NCI-H1436 treated with DMSO at 0.1 percent for 48 hours (cell line): ENCODE measurements at places on chromosomes 12 and 14.

DNA sequence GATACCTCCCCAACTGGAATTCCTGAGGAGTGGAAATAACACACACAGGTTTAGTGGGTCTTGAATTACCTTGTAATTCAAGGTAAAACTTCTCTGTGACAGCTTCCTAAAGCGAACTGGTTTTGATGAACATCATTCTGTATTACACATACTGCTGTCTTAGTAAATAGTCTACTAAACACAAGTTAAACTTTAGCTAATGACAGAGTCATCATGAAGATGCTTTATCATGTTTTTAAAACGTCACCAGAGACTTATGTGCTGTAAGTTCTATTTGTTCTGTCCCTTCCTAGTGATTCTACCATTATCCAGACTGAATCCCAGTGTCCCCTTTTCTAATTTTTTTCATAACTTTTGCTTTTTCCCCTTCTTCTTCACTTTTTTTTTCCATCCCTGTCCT lies 11.6 kb upstream of the GXYLT1 start:
- no peak for DNase-seq

DNA sequence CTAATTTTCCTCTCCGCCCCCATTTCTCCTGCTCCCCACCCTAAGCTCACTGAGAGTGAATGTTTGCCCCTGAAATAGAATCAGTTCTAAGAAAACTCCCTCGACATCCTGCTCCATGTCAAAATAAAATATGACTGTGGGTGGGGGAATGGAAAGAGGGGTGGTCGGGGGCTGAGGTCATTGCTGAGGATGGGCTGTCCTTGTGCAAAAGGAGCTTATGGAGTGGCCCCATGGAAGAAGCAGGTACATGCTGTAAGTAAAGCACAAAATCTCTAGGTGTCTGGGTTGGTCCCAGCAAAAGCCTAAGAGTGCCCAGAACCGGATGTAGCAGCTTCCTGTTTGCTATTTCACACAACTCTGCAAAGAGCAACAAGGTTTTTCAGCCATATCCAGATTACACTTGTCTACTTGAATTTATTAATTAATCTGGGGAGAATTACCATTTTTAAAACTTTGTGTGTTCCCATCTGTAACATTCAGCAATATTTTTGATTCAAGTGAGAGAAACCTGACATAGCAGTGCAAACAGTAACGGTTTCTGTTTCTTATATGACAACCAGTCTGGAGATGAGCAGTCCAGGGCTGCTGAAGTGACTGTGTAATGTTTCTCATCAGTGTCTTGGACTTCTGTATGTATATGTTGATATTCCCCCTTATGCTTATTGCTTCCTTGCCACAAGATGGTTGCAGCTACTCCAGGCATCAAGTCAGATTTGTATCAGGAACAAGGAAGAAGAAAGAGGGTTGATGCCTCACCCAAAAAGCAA lies 40.4 kb upstream of the GZMB start:
- no peak for DNase-seq

DNA sequence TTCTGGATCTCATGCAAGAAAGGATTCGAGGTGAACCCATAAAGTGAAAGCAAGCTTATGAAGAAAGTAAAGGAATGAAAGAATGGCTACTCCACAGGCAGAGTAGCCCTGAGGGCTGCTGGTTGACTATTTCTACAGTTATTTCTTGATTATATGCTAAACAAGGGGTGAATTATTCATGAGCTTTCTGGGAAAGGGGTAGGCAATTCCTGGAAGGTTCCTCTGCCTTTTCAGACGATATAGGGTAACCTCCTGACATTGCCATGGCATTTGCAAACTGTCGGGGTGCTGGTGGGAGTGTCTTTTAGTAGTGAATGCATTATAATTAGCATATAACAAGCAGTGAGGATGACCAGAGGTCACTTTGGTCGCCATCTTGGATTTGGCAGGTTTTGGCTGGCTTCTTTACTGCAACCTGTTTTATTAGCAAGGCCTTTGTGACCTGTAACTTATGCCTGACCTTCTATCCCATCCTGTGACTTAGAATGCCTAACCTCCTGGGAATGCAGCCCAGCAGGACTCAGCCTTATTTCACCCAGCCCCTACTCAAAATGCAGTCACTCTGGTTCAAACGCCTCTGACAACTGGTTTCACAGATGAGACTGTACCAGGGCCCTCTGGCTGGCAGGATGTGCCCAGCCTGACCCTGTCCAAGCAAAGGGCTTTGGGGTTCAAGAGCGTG lies 157.7 kb upstream of the SFSWAP start:
- no peak for DNase-seq

GRCh38 chr14:52824462-52824861 lies 33.1 kb upstream of the GNPNAT1 start:
- DNase-seq, result no peak

- no peak for DNase-seq
Measured at GRCh38 chr12:117570608-117571007, 209.2 kb upstream of the NOS1 start.

DNA sequence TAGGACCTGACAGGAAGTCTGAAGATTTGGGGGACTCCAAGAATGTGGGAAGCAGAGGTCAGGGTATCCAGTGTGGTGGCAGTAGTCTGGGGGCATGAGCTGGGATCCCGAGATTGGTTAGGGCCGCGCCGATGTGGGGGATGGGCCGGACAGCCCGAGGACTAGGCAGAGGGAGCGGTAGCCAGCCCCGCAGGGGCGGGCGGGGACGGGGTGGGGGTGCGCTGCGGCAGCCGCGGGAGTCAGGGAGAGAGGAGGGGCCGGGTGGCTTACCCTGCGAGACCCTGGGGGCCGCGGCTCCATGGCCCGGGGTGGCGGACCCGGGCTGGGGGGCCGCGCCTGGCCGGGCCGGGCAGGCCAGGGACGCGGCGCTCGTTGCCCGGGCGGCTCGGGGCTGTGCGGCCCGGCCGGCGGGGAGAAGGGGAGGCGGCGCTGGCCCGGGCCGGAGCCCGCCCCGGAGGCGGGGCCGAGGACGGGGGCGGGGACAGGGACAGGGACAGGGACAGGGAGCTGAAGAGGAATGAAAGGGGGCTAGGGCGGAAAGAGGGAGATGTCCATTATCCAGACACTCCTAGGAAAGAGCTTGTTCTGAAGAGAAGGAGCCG lies 5.6 kb downstream of the ZNF385A start:
- no peak for DNase-seq

- no peak for DNase-seq
Measured at GRCh38 chr12:62720661-62721330, 214.2 kb downstream of the PPM1H start.

DNA sequence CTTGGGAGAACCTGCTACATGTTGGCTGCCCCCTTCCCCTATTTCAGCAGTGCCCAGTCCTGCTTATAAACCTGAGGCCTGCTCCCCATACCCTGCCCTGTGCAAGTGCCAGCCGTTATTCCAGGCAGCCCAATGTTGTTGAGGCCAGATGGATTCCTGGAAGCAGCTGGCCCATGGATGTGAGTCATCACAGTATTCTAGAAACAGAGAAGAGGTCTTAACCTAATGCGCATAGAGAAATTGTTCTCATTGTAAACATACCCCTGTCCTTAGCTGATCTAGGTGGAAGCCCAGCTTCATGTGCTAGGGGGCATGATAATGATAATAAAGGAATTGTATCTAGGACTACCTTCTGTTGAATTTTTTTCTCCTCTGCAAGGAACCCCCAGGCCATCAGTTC lies 69.7 kb downstream of the TSPAN11 start:
- no peak for DNase-seq

DNA sequence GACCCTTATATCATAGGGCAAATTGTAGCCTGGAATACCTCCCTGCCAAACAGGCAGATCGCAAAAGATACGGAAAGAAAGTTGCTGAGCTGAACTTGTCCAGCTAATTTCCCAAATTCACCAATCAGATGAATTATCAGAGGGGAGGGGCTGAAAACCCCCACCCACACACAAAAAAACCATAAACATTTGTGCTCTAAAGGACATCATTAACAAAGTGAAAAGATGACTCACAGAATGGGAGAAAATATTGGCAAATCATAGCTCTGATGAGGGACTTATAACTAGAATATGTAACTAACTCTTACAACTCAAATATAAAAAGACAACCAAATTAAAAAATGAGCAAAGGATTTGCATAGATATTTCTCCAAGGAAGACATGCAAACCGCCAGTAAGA lies 36.3 kb downstream of the PTHLH start:
- DNase-seq, result no peak

- no peak for DNase-seq
Measured at GRCh38 chr14:61569812-61570548, 125.3 kb upstream of the HIF1A start.

GRCh38 chr14:77455966-77456640 lies 1.3 kb downstream of the VIPAS39 start:
- no peak for DNase-seq

GRCh38 chr12:98358144-98358543 lies 157.2 kb upstream of the TMPO start:
- DNase-seq, result no peak

DNA sequence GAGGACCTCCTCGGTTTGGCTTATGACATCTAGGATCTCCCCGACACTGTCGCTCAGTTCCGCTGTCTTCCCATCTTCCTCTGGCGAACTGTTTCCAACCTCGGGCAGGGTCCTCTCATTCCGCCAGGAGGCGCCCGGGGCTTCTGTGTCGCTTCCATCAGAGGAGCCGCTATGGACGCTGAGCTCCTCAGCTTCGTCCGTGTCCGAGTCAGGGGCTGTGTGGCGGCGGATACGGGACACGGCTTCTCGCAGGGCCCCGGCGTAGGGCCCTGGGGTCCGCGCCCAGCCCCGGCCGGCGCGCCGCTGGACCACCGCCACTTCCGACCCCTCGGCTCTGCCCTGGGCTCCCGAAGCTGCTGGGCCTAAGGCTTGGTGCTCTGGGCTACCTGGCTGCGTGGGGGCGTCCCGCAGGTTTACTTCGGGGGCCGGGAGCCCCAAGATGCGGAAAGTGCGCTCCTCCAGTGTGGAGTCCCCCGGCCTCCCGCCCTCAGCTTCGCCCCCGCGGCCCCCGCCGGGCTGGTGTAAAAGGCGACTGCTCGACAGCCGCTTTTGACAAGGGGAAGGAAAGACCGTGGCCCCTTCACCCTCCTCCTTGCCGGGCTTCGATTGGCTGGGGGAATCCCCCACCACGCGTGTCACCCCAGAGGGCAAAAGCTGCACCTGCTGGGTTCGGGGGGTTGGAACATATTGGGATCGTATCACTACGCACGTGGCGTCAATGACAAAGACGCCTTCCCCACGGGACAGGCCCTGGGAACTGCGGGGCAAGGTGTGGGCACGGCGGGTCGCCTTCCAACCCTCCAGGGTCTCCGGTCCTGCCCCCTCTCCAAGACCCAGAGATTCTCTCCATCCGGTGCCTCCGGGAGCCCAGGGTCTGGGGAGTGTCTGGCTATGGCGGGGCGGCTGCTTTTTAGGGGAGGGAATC lies 2.1 kb downstream of the DDN start:
- no peak for DNase-seq

- DNase-seq, result no peak
Measured at GRCh38 chr14:71692496-71692895, 239.7 kb upstream of the RGS6 start.
